SJSA1 (cell line): ENCODE measurements at places on chromosomes 11 and 22. TPM values are rescaled to one million over a fixed set of nuclear protein-coding genes. Genes with fewer than 3 reads are reported as not detected.

GRCh38 chr11:76369406-76369805 is 11.5 kb downstream of the THAP12 start:
- no peaks in the 10 kb centered on the region for H3K36me3 ChIP-seq
- DNase-seq = no peak
- H3K4me1 ChIP-seq = peaks cover 8% of the 10 kb centered on the region
- no peak overlapping the region for H3K27ac ChIP-seq
- no peak overlapping the region for H3K4me3 ChIP-seq
- H3K27me3 ChIP-seq = no peaks in the 10 kb centered on the region

SLC43A1 gene
- 6.0 and 6.4 TPM in 2 replicates for total RNA-seq

MRGPRX4 gene
- total RNA-seq = not detected in 2 replicates

MUC6 gene
- total RNA-seq = not detected in 2 replicates

TBX1 gene
- total RNA-seq = 0.31 and 0.61 TPM in 2 replicates

DNA sequence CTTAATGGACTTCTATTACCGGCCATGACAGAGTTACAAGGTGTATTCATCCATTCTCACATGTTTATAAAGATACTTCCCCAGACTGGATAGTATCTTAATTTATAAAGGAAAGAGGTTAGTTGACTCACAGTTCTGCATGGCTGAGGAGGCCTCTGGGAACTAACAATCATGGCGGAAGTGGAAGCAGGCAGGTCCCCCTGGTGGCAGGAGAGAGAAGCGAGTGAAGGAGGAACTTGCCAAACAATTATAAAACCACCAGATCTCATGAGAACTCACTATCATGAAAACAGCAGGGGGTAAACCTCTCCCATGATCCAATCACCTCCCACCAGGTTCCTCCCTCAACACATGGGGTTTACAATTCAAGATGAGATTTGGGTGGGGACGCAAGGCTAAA is 170.0 kb upstream of the PDGFD start:
- H3K27me3 ChIP-seq = no peaks in the 10 kb centered on the region
- H3K4me3 ChIP-seq = no peak overlapping the region
- no peaks in the 10 kb centered on the region for H3K4me1 ChIP-seq

- no peak overlapping the region for H3K4me3 ChIP-seq
- DNase-seq = no peak
- H3K27ac ChIP-seq = no peak overlapping the region
- no peaks in the 10 kb centered on the region for H3K27me3 ChIP-seq
- H3K36me3 ChIP-seq = peaks cover 89% of the 10 kb centered on the region
- H3K4me1 ChIP-seq = peaks cover 23% of the 10 kb centered on the region
Measured at GRCh38 chr11:67396587-67397389, 4.9 kb downstream of the PPP1CA start.

- no peak overlapping the region for H3K4me3 ChIP-seq
- no peaks in the 10 kb centered on the region for H3K27me3 ChIP-seq
- no peak for DNase-seq
- no peaks in the 10 kb centered on the region for H3K36me3 ChIP-seq
- no peak overlapping the region for H3K27ac ChIP-seq
- H3K4me1 ChIP-seq = no peaks in the 10 kb centered on the region
Measured at GRCh38 chr11:15577519-15577918, 462.8 kb downstream of the INSC start.

DNA sequence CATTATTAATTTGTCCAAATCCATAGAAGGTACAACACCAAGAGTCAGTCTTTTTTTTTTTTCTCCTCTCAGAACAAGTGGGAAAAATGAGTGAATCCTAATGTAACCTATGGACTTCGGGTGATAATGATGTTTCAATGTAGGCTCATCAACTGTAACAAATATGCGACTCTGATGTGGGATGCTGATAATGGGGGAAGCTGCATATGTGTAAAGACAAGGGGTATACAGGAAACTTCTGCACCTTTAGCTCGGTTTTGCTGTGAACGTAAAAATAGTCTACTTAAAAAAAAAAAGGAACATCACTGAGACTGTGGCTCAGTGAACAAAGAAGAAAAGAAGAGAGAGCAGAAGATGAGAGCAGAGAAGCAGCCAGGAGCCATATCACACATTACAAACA is 78.3 kb upstream of the ARHGAP32 start:
- H3K36me3 ChIP-seq = no peaks in the 10 kb centered on the region
- H3K27me3 ChIP-seq = no peaks in the 10 kb centered on the region
- H3K4me3 ChIP-seq = no peak overlapping the region
- no peaks in the 10 kb centered on the region for H3K4me1 ChIP-seq
- no peak for DNase-seq

GRCh38 chr22:39960791-39961746 is 872 bp downstream of the TMA7B start:
- H3K27me3 ChIP-seq = no peaks in the 10 kb centered on the region
- peak overlapping the region; percentile 94 for H3K27ac ChIP-seq
- H3K4me1 ChIP-seq = peaks cover 38% of the 10 kb centered on the region
- DNase-seq = peak; percentile 98

- H3K4me1 ChIP-seq = peaks cover 47% of the 10 kb centered on the region
- H3K36me3 ChIP-seq = no peaks in the 10 kb centered on the region
- DNase-seq = no peak
- H3K4me3 ChIP-seq = no peak overlapping the region
- H3K27me3 ChIP-seq = no peaks in the 10 kb centered on the region
Measured at GRCh38 chr11:69436041-69436982, 45.2 kb upstream of the LINC01488 start.

TPP1 gene
- total RNA-seq = 5.9 and 6.8 TPM in 2 replicates

GRCh38 chr11:120191058-120191457 is 19.8 kb upstream of the OAF start:
- peaks cover 12% of the 10 kb centered on the region for H3K4me1 ChIP-seq
- H3K4me3 ChIP-seq = no peak overlapping the region
- H3K36me3 ChIP-seq = no peaks in the 10 kb centered on the region
- DNase-seq = no peak

CARD16 gene
- 36.7 and 123 TPM in 2 replicates for total RNA-seq

GRCh38 chr11:86167499-86168164 is 76.9 kb upstream of the EED start:
- H3K4me3 ChIP-seq = no peak overlapping the region
- H3K27ac ChIP-seq = no peak overlapping the region
- no peaks in the 10 kb centered on the region for H3K36me3 ChIP-seq
- peaks cover under 1% of the 10 kb centered on the region for H3K4me1 ChIP-seq

DNA sequence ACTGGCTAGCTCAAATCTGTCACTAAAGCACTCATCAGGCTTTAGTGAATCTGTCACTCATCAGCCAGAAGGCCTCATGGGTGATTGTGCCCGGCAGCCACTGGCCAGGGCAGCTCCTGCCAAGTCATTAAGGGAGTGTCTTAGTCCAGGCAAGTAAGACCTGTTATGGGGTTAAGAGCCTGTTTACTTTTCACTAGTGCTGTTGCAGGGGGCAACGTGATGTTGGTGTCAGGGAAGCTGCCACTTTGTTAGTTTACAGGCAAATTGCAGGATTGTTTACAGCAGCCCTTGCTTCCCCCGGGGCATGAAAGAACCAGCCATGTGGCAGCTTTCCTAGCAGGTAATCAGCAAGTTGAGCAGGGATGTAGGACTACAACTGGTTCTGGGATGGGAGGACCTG is 155.6 kb upstream of the NCAM1 start:
- no peak for DNase-seq
- H3K36me3 ChIP-seq = no peaks in the 10 kb centered on the region
- H3K27ac ChIP-seq = no peak overlapping the region
- H3K27me3 ChIP-seq = no peaks in the 10 kb centered on the region

DNA sequence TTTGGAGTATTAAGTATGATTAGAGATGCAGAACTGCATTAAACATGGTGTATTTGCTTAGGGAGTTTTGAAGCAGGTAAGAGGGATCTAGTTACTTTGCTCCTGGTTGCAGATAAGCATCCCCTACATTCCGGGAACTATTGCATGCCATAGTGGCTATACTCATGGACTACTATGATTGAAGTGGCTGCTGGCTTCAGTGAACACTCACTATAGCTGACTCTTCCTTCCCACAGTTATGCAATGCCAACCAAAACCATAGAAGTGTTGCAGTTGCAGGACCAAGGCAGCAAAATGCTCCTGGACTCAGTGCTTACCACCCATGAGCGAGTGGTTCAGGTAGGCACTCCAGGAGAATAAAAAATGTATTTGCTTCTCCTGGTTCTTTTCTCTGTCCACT is 17.0 kb downstream of the COA4 start:
- no peak overlapping the region for H3K27ac ChIP-seq
- H3K27me3 ChIP-seq = no peaks in the 10 kb centered on the region
- H3K4me1 ChIP-seq = no peaks in the 10 kb centered on the region
- no peak for DNase-seq

APOBEC3A gene
- total RNA-seq = not detected in 2 replicates

DNA sequence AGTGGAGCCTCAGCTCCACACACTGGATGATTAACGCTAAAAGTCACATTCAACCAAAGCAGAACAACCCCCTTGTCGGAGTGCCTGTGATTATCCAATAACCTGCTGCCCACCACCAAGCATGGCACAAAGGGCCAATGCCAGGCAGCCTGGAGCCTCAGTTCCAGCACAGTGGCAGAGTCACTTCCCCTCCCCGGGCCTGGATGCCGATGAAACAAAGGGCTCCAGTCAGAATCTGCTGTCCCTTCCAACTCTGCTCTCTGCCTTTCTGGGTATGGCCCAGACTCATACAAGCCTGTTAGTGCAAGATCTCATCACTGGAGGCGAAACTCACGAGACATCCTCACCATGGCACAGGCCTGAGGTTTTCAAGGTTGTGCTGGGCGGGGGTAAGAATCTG is 52.1 kb downstream of the CLTCL1 start:
- no peak overlapping the region for H3K27ac ChIP-seq
- no peaks in the 10 kb centered on the region for H3K4me1 ChIP-seq
- no peak for DNase-seq
- peaks cover 25% of the 10 kb centered on the region for H3K36me3 ChIP-seq

MAFF gene
- total RNA-seq = 45.7 and 52.1 TPM in 2 replicates

DNA sequence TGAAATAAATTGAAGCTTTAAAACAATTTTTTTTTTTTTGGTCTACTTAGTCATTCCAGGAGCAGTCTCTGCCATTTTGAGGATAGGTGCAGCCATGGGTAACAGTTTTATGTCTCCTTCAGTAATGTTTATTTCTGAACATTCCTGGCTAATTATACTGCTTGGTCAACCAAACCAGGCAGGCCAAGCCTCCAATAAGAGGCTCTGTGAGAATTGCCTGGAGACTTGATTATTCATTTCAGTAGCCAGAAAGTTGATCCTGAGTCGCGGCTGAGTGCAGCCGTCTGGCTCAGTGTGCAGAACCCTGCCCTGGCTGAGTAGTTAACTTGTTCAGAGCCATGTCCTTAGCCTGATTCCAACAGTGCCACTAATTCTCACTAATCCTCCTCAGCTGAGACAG is 364.0 kb upstream of the FAT3 start:
- no peaks in the 10 kb centered on the region for H3K27me3 ChIP-seq
- DNase-seq = no peak
- no peak overlapping the region for H3K27ac ChIP-seq
- H3K4me3 ChIP-seq = no peak overlapping the region
- no peaks in the 10 kb centered on the region for H3K4me1 ChIP-seq

DNA sequence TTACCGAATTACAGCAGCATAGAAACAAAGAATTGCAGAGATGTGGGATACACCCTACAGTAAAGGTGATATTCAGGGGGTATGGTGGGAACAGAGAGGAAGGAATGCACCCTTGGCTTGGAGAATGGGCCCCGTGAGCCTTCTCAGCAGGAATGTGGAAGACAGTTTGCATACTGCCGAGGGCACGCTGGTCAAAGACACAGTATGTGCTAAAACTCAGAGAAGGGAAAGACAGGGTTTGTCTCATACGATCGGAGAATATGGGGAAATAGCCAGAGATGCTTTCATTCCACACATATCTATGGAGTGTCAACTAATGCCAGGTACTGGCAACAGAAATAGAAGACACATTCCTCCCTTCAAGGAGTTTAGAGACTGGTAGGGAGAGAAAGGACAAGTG is 36.9 kb downstream of the UBASH3B start:
- H3K4me1 ChIP-seq = no peaks in the 10 kb centered on the region
- no peak overlapping the region for H3K4me3 ChIP-seq
- H3K27ac ChIP-seq = no peak overlapping the region
- H3K36me3 ChIP-seq = no peaks in the 10 kb centered on the region

TNKS1BP1 gene
- total RNA-seq = 27.1 and 32.1 TPM in 2 replicates

DNA sequence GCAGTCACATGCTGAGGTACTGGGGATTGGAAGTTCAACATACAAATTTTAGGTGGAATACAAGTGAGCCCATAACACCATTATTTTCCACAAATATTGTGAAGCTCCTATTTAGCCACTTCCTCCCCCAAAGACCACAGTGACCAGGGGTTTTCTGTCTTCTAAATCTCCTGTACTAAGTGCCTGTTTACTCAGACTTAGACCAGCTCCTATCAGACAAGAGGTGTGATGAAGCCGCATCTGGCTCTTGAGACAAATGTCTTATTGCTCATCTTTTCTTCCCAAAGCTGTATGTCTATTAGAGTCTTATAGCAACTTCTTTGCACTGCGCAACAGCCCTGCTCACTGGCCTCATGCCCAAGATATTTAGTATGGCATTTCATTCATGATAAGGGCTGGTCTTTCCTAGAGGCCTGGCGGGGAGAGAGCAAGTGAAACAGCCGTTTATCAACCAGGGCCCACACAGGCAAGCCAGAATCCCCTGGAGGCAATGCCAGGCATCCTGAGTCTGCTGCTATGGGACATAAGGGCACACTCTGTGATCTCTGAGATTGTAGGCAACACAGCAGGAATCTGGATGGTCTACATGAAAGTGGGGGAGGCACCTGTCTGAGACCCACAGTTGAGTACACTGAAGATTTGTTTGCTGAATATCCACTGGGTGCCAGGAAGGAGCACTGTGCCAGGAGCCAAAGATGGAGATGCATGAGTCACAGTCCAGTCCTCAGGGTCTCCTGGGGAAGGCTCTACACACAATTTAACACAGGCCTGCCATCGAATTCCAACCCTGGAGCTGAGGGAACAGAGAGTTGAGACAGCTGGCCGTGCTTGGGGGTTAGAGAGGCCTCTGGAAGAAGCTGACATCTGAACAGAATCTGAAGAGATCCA is 78.5 kb upstream of the NCAM1 start:
- H3K36me3 ChIP-seq = no peaks in the 10 kb centered on the region
- H3K4me3 ChIP-seq = no peak overlapping the region
- H3K27me3 ChIP-seq = no peaks in the 10 kb centered on the region
- H3K4me1 ChIP-seq = peaks cover 6% of the 10 kb centered on the region
- no peak for DNase-seq
- no peak overlapping the region for H3K27ac ChIP-seq

SCGB1A1 gene
- total RNA-seq = not detected in 2 replicates

DNA sequence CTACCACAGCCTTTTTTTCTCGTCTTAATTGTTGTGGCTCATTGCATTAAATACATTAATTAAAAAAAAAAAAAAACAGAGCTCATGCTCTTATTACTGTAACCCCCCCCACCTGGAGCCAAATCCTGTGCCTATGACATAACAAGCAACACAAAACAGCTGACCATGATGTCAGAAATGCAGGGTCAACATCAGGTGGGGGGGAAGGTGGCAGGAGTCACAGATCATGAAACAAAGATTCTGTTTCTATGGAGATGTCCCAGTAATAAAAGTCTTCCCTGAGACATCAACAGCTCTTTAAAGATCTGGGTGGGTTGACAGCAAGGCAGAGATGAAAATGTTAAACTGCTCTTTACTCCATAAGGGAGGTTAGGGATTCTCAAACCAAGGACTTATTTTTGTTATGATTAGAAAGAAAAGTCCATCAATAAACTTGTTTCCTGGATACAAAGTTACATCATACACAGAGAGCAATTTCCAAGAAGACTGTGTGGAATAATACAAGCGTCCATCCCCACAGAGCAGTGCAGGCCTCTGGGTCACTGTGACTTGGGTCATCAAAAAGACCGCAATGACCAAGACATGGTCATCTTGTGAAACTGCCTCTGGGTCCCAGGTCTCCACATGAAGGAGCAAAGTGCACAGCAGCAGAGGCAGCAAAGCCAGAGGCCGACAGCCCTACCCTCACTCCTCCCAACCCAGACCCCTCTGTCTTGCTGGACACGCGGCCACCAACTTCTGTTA is 42.7 kb upstream of the CYP2D6 start:
- no peaks in the 10 kb centered on the region for H3K4me1 ChIP-seq
- DNase-seq = no peak
- H3K27ac ChIP-seq = no peak overlapping the region
- H3K36me3 ChIP-seq = 0 out of 2 replicates have a peak, but pooled peaks cover 7% of the 10 kb centered on the region
- H3K4me3 ChIP-seq = no peak overlapping the region
- H3K27me3 ChIP-seq = no peaks in the 10 kb centered on the region

DEPDC7 gene
- 15.0 and 22.5 TPM in 2 replicates for total RNA-seq
